ENCODE measurements at places on chromosomes 2 and 18.

GRCh38 chr2:96342085-96342484, 6.5 kb downstream of the NCAPH start:
- H3K4me1 ChIP-seq = peaks cover 48% of the 10 kb centered on the region
- peak overlapping the region; percentile 50 for H3K27ac ChIP-seq
- no peak overlapping the region for H3K4me3 ChIP-seq
- no peaks in the 10 kb centered on the region for H3K27me3 ChIP-seq
- DNase-seq = peak; percentile 58

DNA sequence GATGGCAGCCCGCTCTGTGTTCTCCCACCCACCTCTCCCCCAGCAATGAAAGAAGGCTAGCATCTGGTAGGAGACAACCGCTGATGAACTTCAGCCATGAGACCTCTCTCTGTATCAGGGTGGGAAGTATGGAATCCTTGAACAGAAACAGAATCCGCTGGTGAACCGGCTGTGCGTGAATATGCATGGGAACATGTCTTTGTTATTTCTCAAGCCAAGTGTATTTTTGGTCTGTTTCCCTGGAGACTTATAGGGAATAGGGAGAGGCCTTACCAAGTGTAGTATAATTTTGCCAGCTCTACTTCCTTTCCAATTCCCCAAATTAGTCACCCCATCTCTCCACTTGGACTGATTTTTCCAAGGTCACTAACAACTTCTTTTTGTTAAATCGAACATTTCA, 30.1 kb downstream of the WNT10A start:
- no peak for DNase-seq
- H3K27ac ChIP-seq = no peak overlapping the region
- no peak overlapping the region for H3K4me3 ChIP-seq
- H3K27me3 ChIP-seq = peaks cover 13% of the 10 kb centered on the region
- H3K36me3 ChIP-seq = no peaks in the 10 kb centered on the region

GRCh38 chr18:74378179-74378682, 62.6 kb downstream of the C18orf63 start:
- H3K4me1 ChIP-seq = peaks cover 38% of the 10 kb centered on the region
- peak; percentile 34 for DNase-seq
- H3K27ac ChIP-seq = peak overlapping the region; percentile 72
- H3K27me3 ChIP-seq = no peaks in the 10 kb centered on the region
- H3K4me3 ChIP-seq = no peak overlapping the region
- no peaks in the 10 kb centered on the region for H3K36me3 ChIP-seq

DNA sequence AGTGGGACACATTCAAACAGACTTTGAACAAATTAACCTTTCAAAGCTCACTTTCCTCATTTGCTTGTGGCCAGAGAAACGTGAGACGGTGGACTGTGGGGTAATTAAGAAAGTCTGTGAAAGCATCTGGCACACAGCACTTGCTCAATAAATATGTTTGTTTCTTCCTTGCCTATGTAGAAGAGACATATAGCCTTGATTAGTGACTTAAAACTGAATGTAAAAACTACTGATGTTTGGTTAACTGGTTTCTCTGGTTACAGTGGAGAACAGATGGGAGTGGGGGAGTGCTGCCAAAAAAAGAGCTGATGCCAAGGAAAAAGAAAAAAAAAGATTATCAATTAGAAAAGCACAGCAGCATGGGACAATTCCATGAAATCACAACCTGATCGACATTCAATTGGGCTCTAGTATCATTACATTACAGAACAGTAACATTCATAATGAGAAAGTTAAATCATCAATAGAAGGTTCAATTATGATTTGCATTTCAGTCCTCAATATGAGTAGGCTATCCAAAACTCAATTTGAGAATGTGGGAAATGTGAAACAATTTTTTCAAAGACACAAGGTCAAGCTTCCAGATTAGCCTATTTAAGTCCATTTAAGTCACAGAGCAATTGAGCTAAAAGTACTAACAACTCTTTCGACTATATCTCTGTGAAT, 14.7 kb downstream of the CUL3 start:
- H3K36me3 ChIP-seq = peaks cover 27% of the 10 kb centered on the region
- H3K27ac ChIP-seq = peak overlapping the region; percentile 50
- no peaks in the 10 kb centered on the region for H3K27me3 ChIP-seq
- peak overlapping the region; percentile 15 for H3K4me3 ChIP-seq
- H3K4me1 ChIP-seq = peaks cover 79% of the 10 kb centered on the region
- DNase-seq = no peak

DNA sequence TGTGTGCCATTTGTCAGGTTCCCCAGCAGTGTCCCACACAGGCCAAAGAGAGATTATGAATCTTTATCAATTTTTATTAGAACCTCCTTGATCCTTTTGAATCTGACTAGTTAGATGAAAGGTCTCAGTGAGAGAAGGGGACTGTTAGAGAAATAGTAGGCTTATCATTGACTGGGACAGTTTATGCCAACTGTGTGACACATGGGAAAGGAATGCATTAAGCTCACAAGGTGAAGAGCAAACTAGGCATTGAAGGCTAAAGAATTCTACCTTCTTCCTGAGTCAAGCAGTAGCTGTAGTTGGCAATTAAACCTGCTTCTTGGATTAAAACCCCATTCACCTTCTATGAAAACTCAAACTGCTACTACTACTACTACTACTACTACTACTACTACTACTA, 389.6 kb upstream of the CDH19 start:
- no peak overlapping the region for H3K27ac ChIP-seq
- no peaks in the 10 kb centered on the region for H3K4me1 ChIP-seq
- H3K4me3 ChIP-seq = no peak overlapping the region

DNA sequence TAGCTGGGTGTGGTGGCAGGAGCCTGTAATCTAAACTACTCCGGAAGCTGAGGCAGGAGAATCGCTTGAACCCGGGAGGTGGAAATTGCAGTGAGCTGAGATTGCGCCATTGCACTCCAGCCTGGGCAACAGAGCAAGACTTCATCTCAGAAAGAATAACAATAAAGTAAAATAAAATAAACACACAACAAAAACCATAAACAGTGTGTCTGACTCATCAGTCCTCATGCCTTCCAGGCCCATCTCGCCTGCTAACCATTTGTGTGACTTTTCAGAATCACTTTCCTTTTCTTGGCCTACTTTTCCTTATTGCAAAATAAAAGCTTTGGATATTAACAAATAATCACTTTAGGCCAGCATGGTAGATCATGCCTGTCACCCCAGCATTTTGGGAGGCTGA, 42.0 kb upstream of the ASXL2 start:
- no peaks in the 10 kb centered on the region for H3K27me3 ChIP-seq
- H3K27ac ChIP-seq = no peak overlapping the region
- no peak overlapping the region for H3K4me3 ChIP-seq
- DNase-seq = no peak

DNA sequence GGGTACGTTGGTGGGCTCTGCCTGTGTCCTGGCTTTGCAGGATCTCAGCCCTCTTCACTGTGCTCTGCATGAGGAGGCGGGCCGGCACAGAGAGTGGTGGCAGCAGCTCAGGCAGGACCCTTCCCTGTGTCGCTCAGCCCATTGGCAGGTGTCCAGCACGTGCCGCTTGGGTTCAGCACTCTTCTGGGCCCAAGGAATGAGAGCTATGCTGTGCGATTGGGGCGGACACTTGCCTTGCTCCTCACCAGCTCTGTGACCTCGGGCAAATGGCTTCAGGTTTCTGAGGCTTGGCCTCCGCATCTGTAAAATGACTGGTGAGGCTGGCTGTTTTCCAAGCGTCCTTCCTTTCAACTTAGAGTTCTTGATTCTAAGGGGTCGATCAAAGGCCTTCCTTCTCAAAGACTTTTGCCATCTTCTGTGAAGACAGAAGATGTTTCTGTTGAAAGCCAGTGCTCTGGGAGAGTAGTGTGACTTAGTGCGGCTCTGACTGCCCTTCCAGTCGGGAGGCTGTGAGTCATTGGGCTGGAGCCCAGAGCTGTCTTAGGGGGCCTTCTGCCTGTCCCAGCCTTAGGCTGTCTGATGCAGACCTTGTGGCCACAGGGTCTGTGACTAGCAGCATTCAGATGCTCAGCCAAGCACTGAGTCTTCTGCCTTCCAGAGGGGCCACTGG, 35.6 kb downstream of the GLI2 start:
- H3K27ac ChIP-seq = no peak overlapping the region
- no peak overlapping the region for H3K4me3 ChIP-seq
- H3K27me3 ChIP-seq = no peaks in the 10 kb centered on the region
- H3K36me3 ChIP-seq = no peaks in the 10 kb centered on the region
- no peak for DNase-seq
- no peaks in the 10 kb centered on the region for H3K4me1 ChIP-seq

GRCh38 chr2:5121642-5122041, 570.5 kb upstream of the SOX11 start:
- no peaks in the 10 kb centered on the region for H3K27me3 ChIP-seq
- DNase-seq = no peak
- no peaks in the 10 kb centered on the region for H3K36me3 ChIP-seq
- H3K4me3 ChIP-seq = no peak overlapping the region
- H3K27ac ChIP-seq = no peak overlapping the region

DNA sequence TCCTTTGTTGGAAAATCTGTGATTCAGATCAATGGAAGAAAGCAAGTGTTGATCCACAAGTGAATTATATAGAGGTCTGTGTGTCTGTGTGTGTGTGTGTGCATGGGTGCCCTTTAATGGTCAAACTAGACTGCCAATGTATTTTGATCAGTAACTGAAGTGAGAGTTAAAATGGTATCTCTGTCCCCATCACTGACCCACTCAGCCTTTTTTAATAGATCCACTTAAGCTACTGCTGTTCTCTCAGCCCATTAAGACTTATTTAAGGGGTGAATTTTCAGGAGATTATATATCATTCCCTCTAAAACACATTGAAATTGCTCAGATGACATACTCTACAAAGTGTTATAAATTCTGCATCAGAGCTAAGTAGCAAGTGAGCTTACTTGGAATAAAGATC, 193.7 kb upstream of the SIX3 start:
- H3K27ac ChIP-seq = no peak overlapping the region
- DNase-seq = no peak
- H3K4me1 ChIP-seq = peaks cover 4% of the 10 kb centered on the region
- no peaks in the 10 kb centered on the region for H3K27me3 ChIP-seq
- peaks cover 6% of the 10 kb centered on the region for H3K36me3 ChIP-seq
- no peak overlapping the region for H3K4me3 ChIP-seq

GRCh38 chr2:54486766-54487165, 30.6 kb downstream of the SPTBN1 start:
- no peaks in the 10 kb centered on the region for H3K36me3 ChIP-seq
- no peak overlapping the region for H3K4me3 ChIP-seq
- H3K4me1 ChIP-seq = no peaks in the 10 kb centered on the region

GRCh38 chr2:1340141-1340512, 73.1 kb upstream of the TPO start:
- DNase-seq = no peak
- H3K36me3 ChIP-seq = no peaks in the 10 kb centered on the region
- H3K27ac ChIP-seq = no peak overlapping the region
- no peaks in the 10 kb centered on the region for H3K4me1 ChIP-seq
- no peak overlapping the region for H3K4me3 ChIP-seq

DNA sequence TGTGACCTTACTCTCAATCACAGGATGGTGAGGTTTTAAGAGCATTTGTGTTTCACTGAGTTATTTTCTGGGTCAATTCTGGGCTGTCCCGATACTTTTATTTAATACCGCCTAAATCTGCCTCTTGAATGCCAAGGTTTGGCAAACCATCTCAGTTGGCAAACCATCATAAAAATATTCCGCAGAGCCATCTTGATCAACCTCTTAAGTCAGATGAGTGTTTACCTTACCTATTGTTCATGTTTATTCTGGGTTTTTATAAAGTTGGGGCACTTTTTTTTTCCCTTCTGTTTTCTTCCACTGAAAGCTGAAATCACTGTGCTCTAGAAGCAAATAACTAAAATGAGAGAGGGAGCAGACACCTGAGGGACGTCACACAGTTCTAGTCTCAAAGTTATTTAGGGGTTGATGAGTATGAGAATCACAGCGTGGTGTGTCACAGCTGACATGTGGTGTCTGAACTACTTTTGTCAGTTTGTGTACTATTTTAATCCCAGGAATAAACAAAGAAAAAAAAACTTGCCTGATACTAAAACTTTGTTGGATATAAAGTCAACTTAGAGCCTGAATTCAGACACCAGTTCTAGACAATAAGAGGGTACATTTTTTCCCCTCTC, 48.6 kb downstream of the ETAA1 start:
- no peaks in the 10 kb centered on the region for H3K36me3 ChIP-seq
- DNase-seq = no peak
- no peaks in the 10 kb centered on the region for H3K4me1 ChIP-seq
- no peak overlapping the region for H3K4me3 ChIP-seq
- peaks cover 14% of the 10 kb centered on the region for H3K27me3 ChIP-seq

DNA sequence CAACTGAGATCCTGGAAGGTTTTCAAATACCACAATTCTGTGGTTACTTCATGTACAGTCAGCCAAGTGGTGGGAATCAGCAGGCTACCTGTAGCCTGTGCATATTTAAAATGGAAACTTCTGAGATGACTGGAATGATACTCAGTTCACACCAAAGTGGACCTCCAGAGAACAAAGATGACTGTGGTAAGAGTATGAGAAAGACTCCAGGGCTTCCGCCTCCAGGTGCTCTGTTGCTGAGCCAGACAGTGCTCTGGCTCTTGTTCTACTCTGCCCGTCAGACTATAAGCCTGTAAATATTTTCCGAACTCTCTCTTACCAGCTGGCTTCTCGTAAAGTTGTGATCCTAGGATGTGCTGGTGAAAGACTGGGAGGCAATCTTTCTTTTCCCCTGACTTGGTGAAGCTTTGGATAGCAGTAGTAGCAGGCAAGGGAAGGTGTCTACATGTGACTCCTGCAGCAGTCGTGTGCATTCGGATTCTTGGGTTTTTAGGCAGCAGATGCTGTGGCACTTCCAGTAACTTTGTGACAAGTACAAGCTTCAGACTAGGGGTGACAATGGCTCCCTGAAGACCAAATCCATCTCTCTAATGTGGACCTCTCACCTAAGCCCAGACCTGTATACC, 23.1 kb downstream of the ST3GAL5 start:
- H3K4me1 ChIP-seq = peaks cover 56% of the 10 kb centered on the region
- no peak overlapping the region for H3K27ac ChIP-seq
- peaks cover 11% of the 10 kb centered on the region for H3K36me3 ChIP-seq
- no peak overlapping the region for H3K4me3 ChIP-seq
- H3K27me3 ChIP-seq = no peaks in the 10 kb centered on the region

DNA sequence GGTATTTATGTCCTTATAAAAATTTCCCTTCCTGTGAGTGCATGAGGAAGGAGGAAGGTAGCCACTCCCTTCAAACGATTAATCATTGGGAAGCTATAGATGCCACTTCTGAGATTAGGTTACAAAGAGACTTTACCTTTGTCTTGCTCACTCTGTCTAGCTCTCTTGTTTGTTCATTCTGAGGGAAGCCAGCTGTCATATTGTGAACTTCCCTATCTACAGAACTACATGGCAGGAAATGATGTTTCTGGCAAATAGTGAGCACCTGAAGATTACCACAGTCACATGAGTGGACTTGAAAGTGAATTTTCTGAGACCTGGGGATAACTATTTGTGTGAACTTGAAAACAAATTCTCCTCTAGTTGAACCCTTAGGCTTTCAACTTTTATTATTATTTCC, 776.8 kb downstream of the CCDC85A start:
- no peaks in the 10 kb centered on the region for H3K36me3 ChIP-seq
- no peak overlapping the region for H3K4me3 ChIP-seq
- no peak overlapping the region for H3K27ac ChIP-seq
- DNase-seq = no peak

DNA sequence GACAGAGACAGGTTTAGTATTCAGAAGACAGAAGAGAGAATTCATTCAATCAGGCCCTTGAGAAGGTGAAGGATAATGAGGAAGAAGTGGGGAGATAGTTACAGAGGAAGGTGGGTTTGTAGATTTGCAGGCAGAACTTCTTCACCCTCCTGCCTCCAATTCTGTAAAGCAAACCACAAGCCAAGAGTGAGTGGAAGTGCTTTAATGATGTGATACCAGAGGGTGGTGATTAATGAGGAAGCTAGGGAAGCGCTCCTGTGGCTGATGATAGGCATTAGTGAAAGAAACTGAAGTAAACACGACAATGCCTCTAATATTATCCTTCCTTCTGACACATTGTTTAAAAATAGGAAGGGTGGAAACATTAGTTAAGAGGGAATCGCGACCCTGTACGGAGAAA, 78.2 kb downstream of the CAPN13 start:
- H3K4me3 ChIP-seq = no peak overlapping the region
- H3K4me1 ChIP-seq = no peaks in the 10 kb centered on the region

Measured in activated CD8-positive, alpha-beta T cell treated with anti-CD3 and anti-CD28 coated beads for 36 hours (primary cell).